ENCODE measurements at places on chromosomes 7 and 10. TPM values are rescaled to one million over a fixed set of nuclear protein-coding genes. Genes with fewer than 3 reads are reported as not detected.

DNA sequence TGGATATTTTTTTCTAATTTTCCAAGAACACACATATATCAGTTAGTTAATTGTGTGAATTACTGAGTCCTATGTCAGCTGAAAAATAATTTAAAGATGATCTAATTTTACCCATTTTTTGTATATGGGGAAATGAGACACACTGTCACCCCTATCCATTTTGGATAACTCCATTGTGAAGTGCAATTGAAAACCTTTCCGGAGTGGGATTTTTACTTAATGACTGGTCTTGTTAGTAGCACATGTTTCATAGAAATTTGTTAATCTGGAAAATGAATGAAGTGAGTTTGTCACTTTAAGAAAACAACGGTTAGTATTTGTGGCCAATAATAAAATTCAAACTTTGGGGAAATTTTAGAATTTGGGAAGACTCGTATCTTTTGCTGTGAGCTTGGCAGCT, 2.0 kb downstream of the GARS1 start:
- peaks cover 20% of the 10 kb centered on the region for H3K36me3 ChIP-seq
- H3K27me3 ChIP-seq, result no peaks in the 10 kb centered on the region
- no peak overlapping the region for H3K27ac ChIP-seq
- no peak for DNase-seq

- H3K27ac ChIP-seq, result no peak overlapping the region
- H3K4me3 ChIP-seq, result no peak overlapping the region
- no peaks in the 10 kb centered on the region for H3K27me3 ChIP-seq
- no peak for DNase-seq
- no peaks in the 10 kb centered on the region for H3K4me1 ChIP-seq
- no peaks in the 10 kb centered on the region for H3K36me3 ChIP-seq
These were observed 84.5 kb upstream of the DYNC1I1 start for GRCh38 chr7:95687759-95688343.

DNA sequence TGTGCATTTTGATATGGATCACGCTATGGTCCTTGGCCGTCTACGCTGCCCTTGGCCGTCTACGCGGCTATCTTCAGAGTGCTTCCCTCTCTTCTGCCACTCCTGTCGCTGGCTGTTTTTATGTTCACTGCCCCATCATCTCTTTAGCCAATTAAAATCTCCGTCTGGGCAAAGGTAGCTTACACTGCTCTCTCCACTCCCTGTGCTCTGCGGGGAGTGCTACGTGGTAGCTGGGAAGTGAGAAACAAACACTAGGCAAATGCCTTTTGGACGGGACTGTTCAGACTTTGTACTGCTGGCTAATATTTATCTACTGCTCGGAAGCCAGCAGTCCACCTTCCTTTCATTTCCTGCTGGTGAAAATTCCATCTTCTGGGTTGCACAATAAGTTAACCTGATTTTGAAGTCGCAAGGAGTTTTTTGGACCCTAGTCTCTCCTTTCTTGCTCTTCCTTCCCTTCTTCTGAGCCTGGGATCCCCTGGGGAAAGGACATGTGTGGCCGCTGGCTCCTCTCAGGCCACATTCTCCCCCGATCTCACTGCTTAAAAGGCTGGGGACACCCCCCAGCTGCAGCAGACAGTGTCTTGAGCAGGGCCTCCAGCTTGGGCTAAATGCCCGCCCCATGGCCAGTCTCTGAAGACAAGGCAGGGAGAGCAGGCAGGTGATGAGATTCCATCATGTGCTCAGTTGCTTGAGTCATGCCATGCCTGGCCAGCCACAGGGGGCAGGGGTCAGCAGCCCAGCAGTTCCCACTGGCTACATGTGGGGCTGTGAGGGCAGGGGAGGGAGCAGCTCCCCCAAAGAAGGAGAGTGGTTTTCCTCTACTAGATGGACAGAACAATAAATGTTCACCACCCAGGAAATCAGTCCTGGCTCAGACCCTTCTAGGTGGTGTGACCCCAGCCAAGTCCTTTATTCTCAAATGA, 25.5 kb upstream of the RBM33 start:
- no peak for DNase-seq
- no peaks in the 10 kb centered on the region for H3K36me3 ChIP-seq
- no peak overlapping the region for H3K4me3 ChIP-seq
- H3K4me1 ChIP-seq, result no peaks in the 10 kb centered on the region
- no peaks in the 10 kb centered on the region for H3K27me3 ChIP-seq
- H3K27ac ChIP-seq, result no peak overlapping the region

- H3K4me3 ChIP-seq, result no peak overlapping the region
- no peak for DNase-seq
- no peaks in the 10 kb centered on the region for H3K27me3 ChIP-seq
- H3K36me3 ChIP-seq, result no peaks in the 10 kb centered on the region
- no peaks in the 10 kb centered on the region for H3K4me1 ChIP-seq
These were observed 57.2 kb upstream of the STRIP2 start for GRCh38 chr7:129376778-129377700.

DNA sequence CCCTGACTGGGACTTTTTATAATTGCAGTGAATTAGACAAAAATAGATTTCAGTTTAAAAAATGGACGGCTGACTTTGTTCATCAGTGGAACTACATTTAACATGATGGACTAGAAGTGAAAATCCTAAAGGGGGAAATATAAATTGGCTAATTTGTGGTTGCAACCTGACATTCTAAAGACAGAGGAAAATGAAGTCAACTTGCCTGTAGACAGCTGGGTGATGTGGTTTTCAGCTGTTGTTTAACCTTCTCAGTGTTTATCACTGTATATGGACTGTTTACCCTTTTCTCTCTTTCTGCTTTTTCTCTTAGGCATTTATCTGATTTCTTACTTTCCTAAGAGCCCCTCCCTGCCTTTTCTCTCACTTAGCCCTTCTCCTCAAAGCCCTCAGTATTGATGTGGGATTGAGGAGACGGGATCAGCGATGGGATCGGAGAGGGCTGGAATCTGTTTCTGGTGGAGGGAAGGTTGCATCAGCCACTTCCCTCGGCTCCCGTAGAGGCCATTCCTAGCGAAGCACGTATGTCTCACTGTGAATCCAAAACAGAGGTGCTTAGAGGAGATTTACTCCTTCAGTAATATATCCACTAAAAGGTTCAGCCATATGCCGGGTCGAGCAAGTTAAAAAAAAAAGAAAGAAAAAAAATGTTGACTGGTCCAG, 109.0 kb upstream of the KLF6 start:
- H3K4me1 ChIP-seq, result peaks cover 6% of the 10 kb centered on the region
- H3K4me3 ChIP-seq, result no peak overlapping the region
- no peak for DNase-seq

TMEM225B gene
- 1.0 TPM for total RNA-seq

SEC31B gene
- total RNA-seq, result 65.0 TPM

CUZD1 gene
- total RNA-seq, result 1.2 TPM

HABP2 gene
- total RNA-seq, result not detected

MOGAT3 gene
- not detected for total RNA-seq

GFRA1 gene
- 0.20 TPM for total RNA-seq
